ENCODE measurements at places on chromosomes 2 and 18.

GRCh38 chr2:36379710-36380448 lies 24.3 kb downstream of the CRIM1 start:
- no peak for DNase-seq

GRCh38 chr2:159399716-159400415 lies 113.4 kb upstream of the WDSUB1 start:
- peak; percentile 5 for DNase-seq

DNA sequence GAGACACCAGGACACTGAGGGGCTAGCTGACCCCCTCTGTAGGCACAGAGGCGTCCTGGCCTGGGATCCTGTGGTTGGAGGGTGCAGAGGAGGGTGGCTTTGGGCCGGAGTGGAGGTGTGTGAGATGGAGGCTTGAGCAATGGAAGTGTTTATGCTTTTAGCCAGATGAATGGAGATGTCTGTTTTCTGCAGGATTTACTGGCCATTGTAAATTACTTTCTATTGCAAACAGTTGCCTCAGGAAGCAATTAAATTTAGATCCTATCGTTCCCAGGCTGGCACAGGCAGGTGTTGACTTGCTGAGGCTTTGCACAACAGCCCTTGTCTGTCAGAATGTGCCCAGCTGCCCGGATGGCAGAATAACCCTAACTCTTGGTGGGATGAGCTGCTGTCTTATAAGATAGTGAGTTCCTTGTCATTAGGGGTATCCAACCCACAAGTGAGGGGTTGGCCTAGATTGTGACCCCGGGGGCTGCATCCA lies 1.8 kb upstream of the ARID5A start:
- DNase-seq = no peak

- no peak for DNase-seq
Observed at GRCh38 chr2:45586600-45586999, 24.5 kb downstream of the SRBD1 start.

- no peak for DNase-seq
Observed at GRCh38 chr2:118006326-118006725, 7.5 kb downstream of the CCDC93 start.

All from erythroblast (primary cell).